Choroid plexus epithelial cell (primary cell): ENCODE measurements at places on chromosomes 6 and 20.

DNA sequence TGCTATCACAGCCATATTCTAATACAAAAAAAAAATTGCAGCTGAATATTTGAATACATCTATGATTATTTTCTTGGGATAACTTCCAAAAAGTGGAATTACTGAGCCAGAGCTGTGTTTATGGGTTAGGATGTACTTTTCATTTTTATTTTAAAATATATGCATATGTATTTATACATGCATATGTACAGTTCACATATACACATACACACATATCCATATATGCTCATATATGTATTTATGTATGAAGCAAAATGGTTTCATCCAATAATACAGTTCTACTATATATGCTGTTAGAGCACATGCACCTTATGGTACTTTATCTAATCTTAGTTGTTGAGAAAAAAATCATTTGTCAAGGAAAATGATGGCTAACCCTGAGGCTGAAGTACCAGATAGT, 54.9 kb downstream of the TSHZ2 start:
- DNase-seq: no peak

DNA sequence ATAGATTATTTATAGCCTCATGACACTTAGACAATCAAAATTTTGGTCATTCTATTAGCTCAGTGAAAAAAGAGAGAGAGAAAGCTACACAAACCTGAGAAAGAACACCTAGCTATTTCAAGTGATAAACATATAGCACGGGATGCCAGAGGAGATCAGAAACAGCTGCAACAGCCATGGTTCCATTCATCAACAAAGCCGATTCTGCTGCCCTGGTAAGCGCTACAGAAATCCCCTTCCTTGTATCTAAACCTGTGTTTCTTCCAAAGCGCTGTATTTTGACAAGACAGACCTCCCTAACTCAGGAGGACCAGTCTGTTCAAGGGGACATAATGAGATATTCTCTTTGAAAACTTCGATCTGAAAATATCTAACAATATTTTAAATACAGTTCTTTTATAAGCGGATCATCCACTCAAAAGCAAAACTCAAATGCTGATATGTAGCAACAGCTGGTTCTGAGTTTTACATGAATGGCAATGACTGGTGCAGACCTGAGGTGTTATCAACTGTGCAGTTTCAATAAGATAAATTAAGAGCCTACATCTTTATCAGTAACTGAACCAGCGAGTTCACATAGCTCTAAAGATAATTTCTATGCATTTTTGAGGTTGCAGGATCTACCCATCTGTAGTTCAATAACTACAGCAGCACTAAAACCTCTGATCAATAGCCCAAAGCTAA, 447.8 kb downstream of the FRK start:
- DNase-seq: no peak

GRCh38 chr6:165843121-165843520, 180.1 kb upstream of the PDE10A start:
- DNase-seq: no peak

GRCh38 chr20:219290-220115, 7.6 kb upstream of the DEFB129 start:
- DNase-seq: peak; percentile 41
